ENCODE measurements at places on chromosomes 6 and 20.

DNA sequence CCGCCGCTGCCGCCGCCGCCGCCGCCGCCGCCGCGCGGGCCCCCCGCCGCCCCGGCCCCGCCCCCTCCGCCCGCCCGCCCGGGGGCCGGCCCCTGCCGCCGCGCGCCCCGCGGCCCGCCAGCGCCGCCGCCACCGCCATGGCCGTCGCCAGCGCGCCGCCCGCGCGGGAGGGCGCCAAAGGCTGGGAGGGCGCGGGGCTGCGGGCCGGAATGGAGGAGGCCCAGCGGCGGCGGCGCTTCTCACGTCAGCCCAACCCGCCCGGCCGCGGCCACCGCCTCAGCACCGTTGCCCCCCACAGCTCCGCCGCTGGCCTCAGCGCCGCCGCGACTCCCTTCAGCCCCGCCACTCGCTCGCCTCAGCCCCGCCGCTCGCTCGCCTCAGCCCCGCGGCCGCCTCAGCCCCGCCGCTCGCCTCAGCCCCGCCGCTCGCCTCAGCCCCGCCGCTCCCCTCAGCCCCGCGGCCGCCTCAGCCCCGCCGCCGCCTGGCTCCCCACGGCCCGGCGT is 258 bp downstream of the PHF10 start:
- peak; percentile 43 for DNase-seq

DNA sequence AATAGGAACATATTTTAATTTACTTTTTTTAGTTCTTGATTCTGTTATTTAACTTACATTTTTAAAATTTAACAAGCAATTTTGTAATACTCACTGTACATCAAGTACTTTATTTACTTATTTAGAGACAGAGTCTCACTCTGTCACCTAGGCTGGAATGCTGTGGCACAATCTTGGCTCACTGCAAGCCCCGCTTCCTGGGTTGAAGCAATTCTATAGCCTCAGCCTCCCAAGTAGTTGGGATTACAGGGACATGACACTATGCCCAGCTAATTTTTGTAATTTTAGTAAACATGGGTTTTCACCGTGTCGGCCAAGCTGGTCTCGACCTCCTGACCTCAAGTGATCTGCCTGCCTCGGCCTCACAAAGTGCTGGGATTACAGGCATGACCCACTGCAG is 7.0 kb downstream of the BTN3A3 start:
- no peak for DNase-seq

DNA sequence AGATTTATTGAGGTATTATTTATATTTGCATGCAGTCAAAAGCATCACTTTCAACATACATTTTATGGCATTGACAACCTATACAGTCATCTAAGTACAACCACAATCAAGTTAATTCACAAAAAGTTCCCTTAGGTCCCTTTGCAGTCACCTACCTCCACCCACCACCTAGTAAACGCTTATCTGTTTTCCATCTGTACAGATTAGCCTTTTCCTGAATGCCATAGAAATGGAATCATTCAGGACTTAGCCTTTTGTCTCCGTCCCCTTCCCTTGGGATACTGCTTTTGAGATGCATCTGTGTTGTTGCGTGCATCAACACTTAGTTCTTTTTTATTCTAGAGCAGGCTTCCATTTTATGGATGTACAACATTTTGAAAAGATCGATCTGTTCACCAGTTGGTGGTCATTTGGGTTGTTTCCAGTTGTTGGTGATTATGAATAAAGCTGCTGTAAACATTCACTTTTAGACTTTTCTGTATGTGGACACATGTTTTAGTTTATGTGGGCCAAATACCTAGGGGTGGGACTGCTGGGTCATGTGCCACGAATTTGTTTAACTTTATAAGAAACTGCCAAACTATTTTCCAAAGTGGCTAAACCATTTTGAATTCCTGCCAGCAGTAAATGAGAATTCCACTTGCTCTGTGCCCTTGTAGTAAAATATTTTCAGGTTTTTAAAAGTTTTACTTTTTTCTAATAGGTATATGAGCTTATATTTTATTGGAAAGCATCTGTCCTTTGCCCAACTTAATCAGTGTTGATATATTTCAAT is 17.6 kb upstream of the IFNGR1 start:
- no peak for DNase-seq

DNA sequence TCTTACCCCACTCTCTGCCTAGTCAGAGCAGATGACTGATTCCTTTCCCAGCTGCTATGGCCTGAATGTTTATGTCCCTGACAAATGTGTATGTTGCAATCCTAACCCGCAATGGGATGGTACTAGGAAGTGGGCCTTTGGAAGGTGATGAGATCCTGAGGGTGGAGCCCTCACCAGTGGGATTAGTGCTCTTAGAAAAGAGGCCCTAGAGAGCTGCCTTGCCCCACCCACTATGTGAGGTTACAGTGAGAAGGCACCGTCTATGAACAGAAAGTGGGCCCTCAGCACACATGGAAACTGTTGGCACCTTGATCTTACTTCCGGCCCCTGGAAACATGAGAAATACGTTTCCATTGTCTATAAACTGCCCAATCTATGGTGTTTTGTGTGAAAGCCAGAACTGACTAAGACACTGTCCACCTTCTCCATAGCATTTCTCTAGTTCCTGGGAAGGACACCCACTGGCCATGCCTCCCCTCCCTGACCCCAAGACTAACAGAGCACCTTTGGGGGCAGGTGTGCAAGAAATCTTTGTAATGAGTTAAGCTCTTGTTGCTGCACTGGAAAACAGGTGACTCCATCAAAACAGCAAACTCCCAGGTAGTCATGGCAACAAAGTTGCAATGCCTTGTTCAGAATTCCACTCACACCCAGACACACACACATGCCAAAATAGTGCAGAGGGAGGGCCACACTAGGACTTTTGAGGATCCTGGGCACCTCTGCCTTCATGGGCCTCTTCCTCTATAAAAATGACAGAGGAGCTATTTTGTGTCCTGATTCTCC is 16.2 kb downstream of the GABRR2 start:
- peak; percentile 25 for DNase-seq

GRCh38 chr6:131780600-131780999 is 27.2 kb upstream of the ENPP1 start:
- no peak for DNase-seq

GRCh38 chr20:45340236-45340847 is 7.9 kb downstream of the SDC4 start:
- DNase-seq: no peak

GRCh38 chr20:58921564-58921963 is 59.5 kb upstream of the NELFCD start:
- no peak for DNase-seq

DNA sequence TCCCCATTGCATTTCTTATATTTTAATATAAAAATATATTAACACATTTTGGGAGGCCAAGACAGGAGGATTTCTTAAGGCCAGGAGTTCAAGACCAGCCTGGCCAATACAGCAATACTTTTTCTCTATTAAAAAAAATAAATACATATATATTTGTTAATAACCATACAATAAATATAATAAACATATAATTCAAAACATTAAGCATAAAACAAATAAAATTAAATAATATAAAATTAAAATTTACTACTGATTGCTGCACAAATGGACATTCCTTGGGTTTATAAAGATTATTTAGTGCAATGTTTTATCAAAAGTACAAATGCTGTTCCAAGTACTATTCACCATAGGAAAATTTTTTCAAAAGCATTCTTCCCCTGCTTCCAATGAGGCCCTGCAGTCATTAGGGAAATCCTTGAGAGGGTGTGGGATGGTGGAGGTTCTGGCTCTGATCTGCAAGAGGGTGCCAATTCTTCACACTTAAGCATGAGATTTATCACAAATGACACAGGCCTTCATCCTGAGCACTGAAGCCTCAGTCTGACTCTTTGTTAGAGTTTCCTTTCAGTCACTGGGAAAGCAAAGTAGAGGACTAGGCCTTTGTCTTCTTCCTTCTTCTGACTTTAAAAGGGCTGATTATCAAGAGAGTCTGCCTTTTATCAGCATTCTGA is 596.7 kb downstream of the EPM2A start:
- no peak for DNase-seq

- DNase-seq: no peak
Observed at GRCh38 chr6:20664250-20664649, 130.0 kb downstream of the CDKAL1 start.

- no peak for DNase-seq
Observed at GRCh38 chr20:58978351-58979190, 2.5 kb upstream of the NELFCD start.

DNA sequence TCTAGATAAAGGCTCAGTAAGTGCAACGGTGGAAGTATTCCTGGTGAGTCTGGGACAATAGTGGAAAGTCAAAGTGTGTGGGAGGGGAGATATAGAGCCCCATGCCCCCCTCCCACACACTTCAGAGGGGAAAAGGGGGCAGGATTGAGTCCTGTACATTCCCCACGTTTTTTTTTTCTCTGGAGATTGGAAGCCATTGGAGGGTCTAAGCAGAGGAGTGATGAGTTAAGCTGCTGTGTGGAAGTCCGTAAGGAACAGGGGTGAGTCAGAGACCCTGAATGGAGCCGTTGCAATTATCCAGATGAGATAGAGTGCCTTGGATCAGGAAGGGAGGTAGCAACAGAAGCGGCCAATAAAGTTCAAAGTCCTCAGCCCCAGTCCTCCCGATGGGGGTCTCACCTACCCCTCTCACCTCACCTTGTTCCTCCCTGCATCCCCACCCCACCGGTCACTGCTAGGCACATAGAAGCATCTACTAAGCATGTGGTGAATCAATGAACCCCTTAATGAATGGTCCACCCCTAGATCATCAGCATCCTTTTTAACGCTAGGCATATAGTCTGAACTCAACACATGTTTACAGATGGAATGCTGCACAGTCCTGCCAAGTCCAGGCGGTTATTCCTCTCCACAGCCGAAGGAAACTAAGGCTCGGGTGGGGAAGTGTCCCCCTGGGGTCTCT is 662 bp upstream of the SLC9A8 start:
- no peak for DNase-seq

DNA sequence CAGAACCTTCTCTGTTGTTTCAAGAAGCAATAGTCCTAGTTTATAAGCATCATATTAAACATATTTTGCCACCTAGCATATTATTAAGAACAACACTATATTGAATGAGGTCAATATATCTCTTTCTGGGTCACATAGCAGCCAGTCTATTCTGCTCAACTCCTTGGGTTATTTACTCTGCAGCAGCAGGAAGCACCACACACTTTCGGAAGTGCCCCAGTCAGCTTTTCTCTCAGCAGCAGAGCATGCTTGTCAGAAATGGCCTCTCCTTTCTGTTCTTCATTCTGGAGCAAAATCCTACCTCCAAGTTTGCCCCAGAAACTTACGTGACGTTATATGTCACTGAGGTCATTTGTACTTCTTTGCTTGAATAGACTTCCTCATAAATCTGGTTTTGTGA is 22.7 kb downstream of the CFAP206 start:
- no peak for DNase-seq

- DNase-seq: no peak
Observed at GRCh38 chr20:49290608-49291191, 12.8 kb upstream of the ZNFX1 start.

DNA sequence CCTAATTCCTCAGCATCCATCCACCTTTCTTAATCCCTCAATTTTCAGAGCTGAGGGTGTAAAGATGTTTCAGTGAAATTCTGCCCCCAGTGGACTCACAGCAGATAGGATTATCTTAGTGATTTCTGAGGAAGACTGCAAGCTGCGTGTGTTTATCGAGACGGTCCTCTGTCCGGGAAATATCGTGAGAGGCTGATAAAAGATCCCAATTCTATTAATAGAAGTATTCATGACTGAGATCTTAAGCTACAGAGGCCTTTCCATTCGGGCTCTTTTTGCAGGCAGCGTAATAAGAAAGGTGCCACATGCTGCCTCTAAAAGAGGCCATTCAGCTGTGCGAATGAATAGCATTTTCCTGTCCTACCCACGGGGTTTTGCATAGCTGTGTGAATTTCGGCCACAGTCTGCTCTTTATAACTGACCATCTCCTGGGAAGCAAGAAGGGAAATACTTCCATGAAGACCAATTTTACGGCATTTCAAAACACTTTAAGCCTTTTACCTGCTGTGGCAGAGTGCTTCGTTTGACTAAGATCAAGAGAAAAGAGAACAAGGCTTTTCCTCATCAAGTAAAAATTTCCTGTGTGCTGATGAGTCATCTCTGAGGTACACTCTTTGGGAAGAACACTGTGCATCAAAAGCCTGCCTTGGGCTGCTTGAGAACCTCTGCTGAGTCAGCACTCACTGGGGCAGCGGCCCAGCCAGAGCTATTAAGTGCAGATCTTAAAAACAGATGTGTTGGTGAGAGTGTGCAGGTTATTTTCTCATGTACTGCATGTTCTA is 208.8 kb downstream of the ARHGAP18 start:
- DNase-seq: peak; percentile 18

GRCh38 chr6:28900577-28901256 is 23.1 kb downstream of the TRIM27 start:
- peak; percentile 51 for DNase-seq

DNA sequence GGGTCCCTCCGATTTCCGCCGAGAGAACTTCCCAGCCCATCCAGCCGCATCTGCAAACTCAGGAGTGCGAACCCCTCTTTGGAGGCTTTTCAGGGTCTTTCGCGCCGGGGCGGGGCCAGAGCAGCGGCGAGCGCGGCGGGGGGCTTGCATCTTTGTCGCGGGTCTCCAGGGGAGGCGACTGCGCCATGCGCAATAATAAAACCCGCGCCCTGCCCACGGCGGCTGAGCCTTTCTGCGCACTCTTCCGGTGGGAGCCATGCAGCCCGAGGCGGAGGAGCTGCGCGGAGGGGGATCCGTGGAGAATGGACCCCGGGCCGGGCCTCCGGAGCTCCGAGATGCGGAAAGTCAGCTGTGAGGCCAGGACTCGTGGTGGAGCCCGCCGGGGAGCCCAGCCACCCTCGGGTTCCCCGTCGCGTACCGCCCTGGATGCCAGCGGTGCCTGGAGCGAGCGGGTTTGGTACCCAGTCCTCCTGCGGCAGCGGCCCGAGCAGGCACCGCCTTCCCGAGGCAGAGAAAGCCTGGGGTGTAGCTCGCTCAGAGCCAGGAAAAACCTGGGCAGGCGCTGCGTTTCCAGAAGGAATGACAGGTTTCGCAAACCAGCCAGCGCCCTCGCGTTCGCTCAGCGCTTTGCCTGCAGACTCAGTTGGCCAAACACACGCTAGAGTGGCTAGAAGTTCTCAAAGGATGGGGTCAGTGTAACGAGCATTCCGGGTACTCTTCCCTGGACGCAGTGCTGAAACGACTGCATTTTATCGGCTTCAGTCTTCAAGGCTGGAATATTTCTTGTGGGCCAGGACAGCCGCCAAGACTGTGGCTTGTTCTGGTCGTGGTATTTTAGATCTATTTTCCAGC is 1.2 kb downstream of the AKAP12 start:
- no peak for DNase-seq

DNA sequence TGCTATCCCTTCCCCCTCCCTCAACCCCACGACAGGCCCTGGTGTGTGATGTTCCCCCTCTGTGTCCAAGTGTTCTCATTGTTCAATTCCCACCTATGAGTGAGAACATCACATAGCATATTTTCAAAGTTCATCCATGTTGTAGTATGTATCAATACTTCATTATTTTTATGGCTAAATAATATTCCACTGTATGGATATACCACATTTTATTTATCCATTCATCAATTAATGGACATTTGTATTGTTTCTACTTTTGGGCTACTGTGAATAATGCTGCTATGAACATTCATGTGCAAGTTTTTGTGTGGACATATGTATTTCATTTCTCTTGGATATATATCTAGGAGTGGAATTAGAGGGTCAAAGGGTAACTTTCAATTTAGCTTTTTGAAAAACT is 58.7 kb upstream of the ARMC2 start:
- no peak for DNase-seq

All from inflammatory macrophage (primary cell).